Suprapubic skin (tissue), 4 donors: ENCODE measurements at places on chromosomes 12 and 14. TPM values are rescaled to one million over a fixed set of nuclear protein-coding genes. Genes with fewer than 3 reads are reported as not detected.

OR4E2 gene
- total RNA-seq, result not detected

GRCh38 chr12:133233993-133234564 is 1.6 kb downstream of the ANHX start:
- no peak for DNase-seq

DNA sequence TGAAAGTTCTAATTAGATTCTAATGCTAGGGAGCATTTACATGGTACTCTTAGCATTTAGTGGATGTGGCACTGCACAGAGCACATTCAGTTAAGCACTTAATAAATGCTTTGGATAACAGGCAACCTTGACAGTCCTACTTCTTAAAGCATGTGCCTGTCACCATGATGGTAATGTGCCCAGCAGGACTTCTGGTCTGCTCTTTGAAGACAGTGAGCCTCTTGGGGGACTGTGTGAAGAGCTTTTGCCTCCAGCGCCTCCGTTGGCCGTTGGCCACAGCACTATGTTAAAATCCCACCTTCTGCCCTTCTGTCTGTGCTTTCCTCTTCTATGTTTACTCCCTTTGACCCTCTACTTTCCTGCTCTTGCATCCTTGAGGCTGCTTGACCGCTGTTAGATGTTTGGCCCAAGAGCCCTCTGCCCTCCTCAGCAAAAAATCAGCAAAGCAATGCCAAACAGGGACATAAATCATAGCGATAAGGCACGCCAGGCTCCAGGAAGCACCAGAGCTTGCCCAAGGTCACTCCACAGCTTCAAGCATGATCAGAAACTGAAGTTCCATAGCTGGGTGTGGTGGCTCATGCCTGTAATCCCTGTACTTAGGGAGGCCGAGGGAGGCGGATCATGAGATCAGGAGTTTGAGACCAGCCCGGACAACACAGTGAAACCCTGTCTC is 8.3 kb downstream of the CDKL1 start:
- DNase-seq, result no peak

DNA sequence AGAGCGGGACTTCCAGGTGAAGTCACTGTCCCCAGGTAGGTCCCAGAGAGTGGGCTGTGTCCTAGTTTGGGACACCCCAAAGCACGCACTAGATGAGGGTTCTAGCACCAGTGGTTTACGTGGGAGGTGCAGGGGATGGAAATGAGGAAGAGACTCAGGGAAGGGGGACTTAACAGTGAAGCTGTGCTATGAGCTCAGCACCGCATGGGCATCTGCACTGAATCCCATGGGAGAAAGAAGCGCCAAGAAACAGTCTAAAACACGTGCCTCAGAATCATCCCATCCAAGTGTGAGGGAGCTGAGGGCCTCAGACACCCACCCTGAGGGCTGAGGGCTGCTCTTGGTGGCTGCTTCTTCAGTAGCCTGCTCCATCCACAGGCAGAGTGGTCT is 71.5 kb upstream of the ZFP36L1 start:
- DNase-seq, result no peak

GRCh38 chr14:99676657-99677056 is 7.4 kb upstream of the CYP46A1 start:
- DNase-seq, result no peak

- DNase-seq, result no peak
Observed at GRCh38 chr14:61574514-61574807, 120.9 kb upstream of the HIF1A start.
